ENCODE measurements at places on chromosomes 12 and 14.
A peak's percentile ranks its signal among the peaks of the same experiment; 100 is the strongest.

DNA sequence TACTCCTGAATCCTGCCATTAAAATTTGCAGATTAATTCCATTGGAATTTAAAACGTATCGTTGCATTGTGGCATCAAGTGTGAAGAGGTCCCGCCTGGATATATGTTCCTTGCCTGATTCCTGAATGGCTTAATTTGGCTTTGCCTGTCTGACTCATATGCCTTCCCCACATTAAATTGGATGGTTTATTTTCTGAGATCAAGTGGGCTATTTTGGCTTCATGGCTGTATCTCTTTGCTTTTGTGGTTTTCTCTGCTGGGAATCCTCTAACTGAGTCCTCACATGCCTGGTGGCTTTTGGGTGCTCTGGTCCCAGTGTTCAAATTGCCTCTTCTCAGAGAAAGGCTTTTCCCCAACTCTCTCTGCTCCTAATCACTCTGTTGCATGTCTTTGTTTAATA, 127.9 kb upstream of the DYRK2 start:
- DNase-seq = no peak

GRCh38 chr12:31682136-31682962, 22.9 kb downstream of the ETFBKMT start:
- no peak for DNase-seq

GRCh38 chr12:6355491-6356373, 13.9 kb upstream of the TNFRSF1A start:
- DNase-seq = no peak

- no peak for DNase-seq
Measured at GRCh38 chr14:93105362-93105761, 10.4 kb downstream of the ITPK1 start.

DNA sequence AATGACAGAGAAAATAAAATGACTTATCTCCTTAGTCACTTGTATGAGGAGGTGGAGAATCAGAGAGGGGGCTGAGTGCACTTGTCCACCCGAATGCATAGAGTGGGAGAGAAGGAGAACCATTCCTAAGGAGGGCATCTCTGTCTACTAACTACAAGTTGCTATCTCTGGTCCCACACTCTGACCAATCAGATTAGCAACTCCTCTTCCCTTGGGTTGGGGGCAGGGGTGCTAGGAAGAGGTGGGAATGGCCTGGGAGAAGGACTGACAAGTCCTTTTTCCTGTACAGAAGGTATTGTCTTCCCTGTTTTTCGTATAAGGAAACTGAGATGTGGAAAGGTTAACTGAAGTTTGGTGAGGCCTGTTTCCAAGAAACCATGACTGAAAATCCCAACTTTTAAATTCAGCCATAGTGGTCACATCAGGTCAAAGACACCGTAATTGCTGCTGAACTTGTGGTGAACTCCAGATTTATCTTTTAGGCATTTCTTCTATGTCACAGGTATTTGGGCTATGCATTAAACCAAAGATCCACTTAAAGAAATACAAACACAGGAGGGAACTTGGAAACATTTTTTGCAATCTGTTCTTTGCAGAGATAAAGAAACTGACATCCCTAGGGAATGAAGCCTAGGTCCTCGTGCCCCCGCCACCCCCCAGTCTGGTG, 207.8 kb downstream of the CRADD start:
- no peak for DNase-seq

DNA sequence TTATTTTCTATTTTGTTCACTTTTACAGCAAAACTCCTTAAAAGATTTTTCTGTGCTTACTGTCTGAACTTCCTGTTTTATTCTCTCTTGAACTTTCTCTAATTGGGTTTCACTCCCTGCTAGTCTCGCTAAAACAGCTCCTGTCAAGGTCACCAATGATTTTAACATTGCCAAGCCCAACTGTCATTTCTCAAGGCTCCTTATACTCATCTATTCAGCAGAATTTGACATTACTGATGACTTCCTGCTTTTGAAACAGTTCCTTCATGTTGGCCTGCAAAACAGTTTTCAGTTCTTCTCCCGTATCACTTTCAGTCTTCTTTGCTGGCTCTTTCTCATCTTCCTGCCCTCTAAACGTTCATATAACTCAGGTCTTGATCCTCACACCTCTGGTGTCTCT, 268.5 kb upstream of the USP15 start:
- DNase-seq = no peak

DNA sequence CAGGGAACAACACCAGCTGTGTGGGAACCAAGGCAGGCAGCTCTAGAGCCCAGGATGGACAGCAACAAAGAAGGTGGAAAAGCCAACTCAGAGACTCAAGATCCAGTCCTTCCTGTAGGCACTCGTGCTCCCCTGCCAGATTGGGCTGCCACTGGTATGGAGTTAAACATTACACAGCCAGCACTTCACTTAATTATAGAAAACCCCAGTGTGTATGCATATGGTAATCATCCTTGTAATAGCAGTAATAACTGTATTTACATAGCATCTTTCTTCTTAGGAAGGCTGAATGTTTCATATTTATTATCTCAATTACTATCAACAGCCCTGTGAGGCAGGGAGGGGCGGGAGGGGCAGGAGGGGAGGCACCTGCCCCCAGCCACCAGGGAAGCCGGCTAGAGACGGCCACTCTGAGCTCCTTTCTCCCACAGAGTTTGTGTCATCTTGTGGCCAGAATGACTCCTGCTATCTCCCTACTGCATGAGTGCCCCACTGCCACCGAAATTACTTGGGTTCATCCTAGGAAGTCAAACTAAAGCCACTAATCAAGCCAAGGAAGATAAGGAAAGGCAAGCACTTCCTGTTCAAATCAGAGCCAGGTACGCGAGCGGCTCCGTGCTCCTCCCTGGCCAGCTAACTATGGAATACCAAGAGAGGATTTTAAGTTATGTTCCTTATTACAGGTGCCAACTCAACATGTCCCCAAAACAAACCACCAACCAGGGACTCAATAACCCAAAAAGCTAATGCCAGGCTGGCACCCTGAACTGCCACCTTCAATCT, 15.7 kb upstream of the RAB35 start:
- DNase-seq = no peak

DNA sequence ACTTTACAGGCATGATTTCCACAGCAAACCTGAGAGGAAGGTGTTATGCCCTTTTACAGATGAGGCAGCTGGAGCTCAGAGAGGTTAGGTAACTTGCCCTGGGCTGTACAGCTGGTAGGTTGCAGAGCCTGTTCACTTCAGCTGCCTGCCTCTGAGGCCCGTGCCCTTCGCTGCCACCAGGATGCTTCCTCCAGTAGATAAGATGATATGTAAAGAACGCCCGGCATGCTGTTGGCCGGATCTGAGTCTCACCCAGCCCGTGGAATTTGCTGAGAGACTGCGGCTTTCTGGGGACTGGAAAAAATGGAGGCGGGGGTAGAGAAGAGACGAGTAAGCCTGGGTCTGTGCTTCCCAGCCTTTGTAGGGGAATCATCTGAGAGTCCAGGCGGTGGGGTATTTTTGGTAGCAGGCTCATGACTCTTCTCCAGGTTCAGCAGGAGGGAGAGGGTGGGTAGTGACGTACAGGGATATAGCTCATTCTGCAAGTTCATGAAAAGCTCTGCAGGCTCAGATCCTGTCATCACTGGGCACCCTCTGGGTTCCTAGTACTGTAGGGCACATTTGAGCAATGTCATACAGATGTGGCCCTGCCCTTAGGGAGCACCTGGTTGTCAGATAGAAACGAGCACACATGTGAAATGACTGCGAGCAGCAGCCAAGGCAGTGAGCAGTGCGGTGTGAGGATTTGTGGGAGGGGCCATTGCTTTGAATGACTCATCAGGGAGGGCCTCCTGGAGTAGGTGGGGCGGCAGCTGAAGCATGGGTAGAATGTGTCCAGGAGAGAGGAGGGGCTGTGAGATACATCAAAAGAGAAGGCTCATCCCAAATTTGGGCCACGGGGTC, 159.4 kb downstream of the TSPAN9 start:
- DNase-seq = no peak

GRCh38 chr12:92537290-92537960, 165.4 kb upstream of the PLEKHG7 start:
- DNase-seq = no peak

DNA sequence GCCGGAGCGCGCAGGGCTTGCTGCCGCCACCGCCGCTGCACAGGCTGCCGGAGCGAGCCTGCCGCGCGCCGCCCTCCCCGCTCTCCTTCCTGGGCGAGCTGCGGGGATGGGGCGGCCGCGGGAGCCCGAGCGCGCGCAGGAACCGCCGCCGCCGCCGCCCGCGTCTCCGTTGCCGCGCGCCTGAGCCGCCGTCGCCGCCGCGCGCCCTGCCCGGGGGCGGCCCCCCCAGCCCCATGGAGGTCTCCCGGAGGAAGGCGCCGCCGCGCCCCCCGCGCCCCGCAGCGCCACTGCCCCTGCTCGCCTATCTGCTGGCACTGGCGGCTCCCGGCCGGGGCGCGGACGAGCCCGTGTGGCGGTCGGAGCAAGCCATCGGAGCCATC, 352 bp downstream of the PLXNC1 start:
- no peak for DNase-seq

- DNase-seq = no peak
Measured at GRCh38 chr12:56237552-56237951, 7.7 kb downstream of the SLC39A5 start.

DNA sequence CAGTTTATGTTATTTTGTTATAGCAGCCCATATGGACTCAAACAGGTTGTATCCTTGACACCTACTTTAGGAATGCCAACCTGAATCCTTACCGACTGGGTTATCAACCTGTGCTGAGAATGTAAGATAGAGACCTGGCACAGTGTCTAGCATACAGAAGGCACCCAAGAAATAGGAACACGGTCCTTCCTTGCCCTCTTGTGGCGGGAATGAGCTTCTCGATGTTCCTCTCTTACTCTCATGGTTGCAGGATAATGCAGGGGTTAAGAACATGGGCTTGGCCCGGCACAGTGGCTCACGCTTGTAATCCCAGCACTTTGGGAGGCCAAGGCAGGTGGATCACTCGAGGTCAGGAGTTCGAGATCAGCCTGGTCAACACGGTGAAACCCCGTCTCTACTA, 6.5 kb downstream of the C12orf43 start:
- DNase-seq = no peak

DNA sequence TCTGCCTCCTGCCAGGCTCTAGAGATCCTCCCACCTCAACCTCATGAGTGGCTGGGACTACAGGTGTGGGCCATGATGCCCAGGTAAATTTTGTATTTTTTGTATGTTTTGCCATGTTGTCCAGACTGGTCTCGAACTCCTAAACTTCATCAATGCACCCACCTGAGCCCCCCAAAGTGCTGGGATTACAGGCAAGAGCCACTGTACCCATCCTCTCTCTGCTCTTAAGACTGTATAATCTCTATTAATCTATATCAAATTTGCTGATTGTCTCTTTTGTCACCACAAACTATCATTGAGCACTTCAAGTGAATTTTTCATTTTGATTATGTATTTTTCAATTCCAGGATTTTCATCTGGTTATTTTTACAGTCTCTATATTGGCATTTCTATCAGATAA, 440.3 kb downstream of the NOVA1 start:
- no peak for DNase-seq

DNA sequence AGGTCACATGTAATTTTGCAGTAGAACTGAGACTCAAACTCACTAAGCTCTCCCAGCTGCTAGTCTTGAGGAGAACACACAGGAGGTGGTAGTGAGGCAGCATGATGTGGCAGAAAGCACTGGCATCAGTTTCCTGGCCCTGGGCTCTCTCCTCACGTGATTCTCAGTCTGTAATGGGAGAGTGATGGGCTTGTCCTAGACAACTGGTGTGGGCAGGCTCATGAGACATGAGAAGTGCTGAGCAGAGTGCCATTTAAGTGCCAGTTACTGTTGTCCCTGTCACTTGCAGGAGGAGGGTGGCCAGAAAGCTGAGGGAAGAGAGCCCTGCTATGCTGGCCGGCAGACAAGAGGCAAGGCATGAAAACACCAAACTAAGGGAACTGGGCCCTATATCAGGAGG, 48.5 kb upstream of the OVCH1 start:
- no peak for DNase-seq

- no peak for DNase-seq
Measured at GRCh38 chr12:2149091-2149490, 96.3 kb downstream of the CACNA1C start.

GRCh38 chr12:12723149-12723680, 6.0 kb downstream of the CDKN1B start:
- no peak for DNase-seq

GRCh38 chr12:107349008-107349747, 255.8 kb upstream of the CRY1 start:
- DNase-seq = no peak

GRCh38 chr14:96167224-96168148, 37.2 kb upstream of the BDKRB2 start:
- peak; percentile 84 for DNase-seq

DNA sequence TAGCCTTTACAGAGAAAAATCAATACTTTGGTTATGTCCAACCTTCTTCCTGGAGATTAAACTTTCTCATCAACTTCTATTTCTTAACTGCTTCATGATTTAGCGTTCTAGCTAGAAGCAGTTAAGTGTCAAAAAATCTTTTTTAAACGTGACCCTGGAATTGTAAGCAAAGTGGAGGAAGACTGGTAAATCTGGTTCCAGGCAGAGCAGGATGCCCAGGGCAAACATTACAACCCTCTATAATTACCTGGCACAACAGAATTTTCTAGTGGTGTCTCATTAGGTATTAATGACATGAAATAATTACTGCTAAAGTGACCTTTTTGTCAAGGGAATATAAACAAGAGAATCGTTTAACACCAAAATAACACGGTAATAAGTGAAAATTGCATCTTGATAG, 320.8 kb downstream of the MED13L start:
- no peak for DNase-seq

DNA sequence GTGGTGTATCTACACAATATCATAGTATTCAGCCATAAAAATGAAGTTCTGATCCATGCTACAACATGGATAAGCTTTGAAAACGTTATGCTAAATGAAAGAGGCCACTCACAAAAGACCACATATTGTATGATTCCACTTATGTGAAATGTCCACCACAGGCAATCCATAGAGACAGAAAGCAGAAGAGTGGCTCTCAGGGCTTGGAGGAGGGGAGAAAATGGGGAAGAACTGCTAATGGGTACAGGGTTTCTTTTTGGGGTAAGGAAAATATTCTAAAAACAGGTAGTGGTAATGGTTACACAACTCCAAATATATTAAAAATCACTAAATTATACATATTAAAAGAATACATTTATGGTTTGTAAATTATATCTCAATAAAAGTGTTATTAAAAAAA, 16.5 kb downstream of the SCNN1A start:
- DNase-seq = no peak

GRCh38 chr12:75477137-75477536, 3.4 kb upstream of the GLIPR1 start:
- DNase-seq = no peak

DNA sequence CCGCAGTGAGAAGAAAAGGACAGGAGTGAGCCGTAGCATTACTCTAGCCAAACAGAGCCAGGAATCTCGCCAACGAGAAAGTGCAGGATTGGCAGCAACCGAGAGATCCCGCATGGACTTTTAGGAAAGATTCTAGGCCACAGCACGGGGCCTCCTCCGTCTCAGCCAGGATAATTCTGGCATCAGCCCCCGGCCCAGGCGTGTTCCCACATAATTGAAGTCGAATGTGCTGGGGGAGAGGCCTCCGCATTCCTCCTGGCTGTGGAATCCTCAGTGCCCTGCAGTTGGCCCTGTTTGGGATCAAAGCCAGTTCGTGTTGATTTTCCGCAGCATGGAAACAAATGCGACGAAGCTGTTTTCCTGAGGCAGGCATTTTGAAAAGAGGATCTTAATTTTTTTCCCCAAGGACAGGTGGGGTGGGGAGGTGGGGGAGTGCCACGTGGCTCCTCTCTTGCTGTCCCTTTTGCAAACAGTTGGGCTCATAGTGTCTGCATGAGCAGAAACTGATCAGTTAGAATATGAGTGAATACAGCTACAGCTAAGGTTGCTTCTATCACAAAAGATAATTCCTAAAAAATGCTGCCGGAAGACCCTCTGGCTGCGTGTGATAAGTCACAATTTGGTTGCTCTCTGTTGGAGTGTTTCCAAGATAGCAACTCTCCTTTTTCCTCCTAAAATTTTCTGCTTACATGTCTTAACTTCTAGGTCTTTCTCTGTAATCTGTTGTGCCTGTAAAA, 37.3 kb upstream of the ATXN2 start:
- peak; percentile 91 for DNase-seq
